ENCODE measurements at places on chromosomes 4 and X.
A peak's percentile ranks its signal among the peaks of the same experiment; 100 is the strongest.

DNA sequence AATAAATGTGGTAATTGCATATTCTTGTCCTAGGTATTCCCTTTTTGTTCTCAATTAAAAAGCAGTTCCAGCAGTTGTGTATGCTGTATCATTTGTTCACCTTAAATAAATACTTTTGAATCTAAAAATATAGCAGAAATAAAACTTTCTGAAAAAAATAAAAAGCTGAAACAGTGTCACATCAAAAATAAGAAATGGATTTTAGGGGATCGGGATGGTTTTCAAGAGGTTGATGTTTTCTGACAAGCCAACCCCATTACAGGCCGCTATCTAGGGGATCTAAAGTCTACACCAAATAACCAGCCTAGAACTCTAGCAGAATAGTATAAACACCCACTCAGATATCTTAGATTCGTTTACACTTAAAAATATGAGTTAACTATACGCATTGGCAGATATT, 95.4 kb upstream of the MAML3 start:
- no peaks in the 10 kb centered on the region for H3K36me3 ChIP-seq
- DNase-seq = no peak
- H3K27ac ChIP-seq = no peak overlapping the region
- peaks cover 4% of the 10 kb centered on the region for H3K4me1 ChIP-seq
- no peaks in the 10 kb centered on the region for H3K27me3 ChIP-seq

GRCh38 chrX:74670028-74670427, 55.6 kb upstream of the RLIM start:
- H3K36me3 ChIP-seq = no peaks in the 10 kb centered on the region
- H3K4me3 ChIP-seq = no peak overlapping the region
- no peaks in the 10 kb centered on the region for H3K4me1 ChIP-seq
- no peaks in the 10 kb centered on the region for H3K27me3 ChIP-seq
- no peak overlapping the region for H3K27ac ChIP-seq
- no peak for DNase-seq

DNA sequence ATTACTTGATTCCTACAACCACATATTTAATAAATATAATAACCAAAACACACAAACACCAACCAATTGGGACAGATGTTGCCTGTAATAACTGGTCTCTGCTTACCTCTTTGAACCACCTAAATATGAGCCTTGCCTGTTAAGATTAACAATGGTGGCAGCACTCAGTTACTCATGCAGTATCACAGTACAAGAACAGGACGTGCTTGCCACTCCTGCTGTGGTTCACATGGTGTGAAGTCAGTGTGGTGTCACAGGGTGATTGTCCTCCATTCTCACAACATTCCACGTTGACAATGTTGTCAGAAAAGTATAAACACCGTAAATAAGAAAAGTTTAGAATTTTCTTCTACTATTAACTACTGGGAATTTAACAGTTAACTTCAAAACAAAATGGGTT, 365.0 kb downstream of the PPP3CA start:
- no peaks in the 10 kb centered on the region for H3K27me3 ChIP-seq
- no peaks in the 10 kb centered on the region for H3K36me3 ChIP-seq
- no peaks in the 10 kb centered on the region for H3K4me1 ChIP-seq
- H3K27ac ChIP-seq = no peak overlapping the region
- H3K4me3 ChIP-seq = no peak overlapping the region

DNA sequence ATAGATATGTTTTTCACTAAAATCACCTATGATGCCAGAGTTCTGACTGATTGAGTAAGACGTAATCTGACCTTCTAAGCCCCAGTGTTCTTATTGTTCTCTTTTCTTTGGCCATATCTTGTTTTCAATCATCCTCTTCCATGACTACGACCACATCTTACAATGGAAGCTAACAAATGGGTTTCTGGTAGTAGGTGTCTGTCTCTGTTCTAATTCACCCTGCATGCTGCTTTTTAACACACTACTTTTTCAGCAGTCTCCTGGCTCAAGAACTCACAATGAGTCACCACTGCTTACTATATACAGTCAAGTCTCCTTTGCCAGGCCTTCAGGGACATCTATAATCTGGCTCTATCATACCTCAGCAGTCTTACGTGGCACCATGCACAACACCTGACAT, 146.1 kb downstream of the NEXMIF start:
- H3K36me3 ChIP-seq = no peaks in the 10 kb centered on the region
- no peaks in the 10 kb centered on the region for H3K4me1 ChIP-seq
- H3K27me3 ChIP-seq = no peaks in the 10 kb centered on the region
- no peak overlapping the region for H3K27ac ChIP-seq

DNA sequence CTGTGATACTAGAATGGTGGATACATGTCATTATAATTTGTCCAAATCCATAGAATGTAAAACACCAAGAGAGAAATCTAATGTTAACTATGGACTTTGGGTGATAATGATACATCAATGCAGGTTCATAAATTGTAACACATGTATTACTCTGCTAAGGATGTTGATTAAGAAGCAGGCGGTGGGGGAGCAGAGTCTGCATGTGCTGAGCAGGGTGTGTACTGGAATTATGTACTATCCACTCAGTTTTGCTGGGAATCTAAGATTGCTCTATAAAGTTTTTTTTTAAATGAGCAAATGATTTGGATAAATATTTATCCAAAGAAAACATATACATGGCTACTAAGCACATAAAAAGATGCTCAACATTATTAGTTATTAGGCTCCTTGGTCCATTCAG, 15.0 kb upstream of the MANBA start:
- H3K4me3 ChIP-seq = no peak overlapping the region
- H3K27me3 ChIP-seq = no peaks in the 10 kb centered on the region
- H3K27ac ChIP-seq = no peak overlapping the region
- no peaks in the 10 kb centered on the region for H3K36me3 ChIP-seq

DNA sequence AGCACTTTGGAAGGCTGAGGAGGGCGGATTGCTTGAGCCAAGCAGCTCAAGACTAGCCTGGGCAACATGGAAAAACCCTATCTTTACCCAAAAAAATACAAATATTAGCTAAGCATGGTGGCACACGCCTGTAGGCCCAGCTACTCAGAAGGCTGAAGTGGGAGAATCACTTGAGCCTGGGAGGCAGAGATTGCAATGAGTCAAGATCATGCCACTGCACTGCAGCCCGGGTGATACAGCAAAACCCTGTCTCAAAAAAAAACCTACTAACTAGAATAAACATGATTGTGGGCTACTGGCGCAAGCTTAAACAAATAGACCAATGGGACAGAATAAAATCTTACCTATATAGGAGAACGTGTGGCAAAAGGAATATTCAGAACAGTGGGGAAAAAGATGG, 7.3 kb downstream of the CDKL2 start:
- no peaks in the 10 kb centered on the region for H3K4me1 ChIP-seq
- no peak overlapping the region for H3K4me3 ChIP-seq
- no peaks in the 10 kb centered on the region for H3K27me3 ChIP-seq

DNA sequence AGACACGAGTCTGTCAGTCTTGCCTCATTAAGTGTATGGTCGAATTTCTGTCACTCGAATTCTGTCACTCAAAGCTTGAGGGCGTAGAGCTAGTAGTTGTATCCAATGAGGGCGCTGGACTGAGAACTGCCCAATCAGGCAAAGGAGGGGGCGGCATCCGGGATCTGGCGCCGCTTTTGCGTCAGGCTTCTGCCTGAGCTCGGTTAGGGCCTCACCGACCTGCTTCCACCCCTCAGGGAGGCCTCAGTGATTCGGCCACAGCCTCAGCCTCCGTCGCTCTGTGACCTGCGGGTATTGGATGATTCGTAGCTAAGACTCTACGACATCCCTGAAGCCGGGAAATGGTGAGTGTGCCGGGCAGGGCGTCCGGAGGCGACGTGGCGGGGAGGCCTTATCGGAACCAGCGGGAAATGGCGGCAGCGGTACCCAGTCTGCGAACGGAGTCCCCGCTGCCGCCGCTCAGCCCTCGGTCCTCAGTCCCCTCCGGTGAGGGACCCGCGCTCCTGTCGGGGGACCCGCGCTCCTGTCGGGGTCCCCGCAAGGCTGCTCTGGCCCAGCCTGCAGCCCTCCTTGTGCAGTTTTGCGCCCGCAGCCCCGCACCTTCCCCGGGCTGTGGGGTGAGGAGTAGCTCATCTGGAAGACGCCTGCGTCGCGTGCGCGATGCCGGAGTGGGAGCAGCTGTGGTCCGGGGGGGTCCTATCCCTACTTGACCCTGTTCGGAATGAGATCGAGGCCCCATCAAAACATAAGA, 88.3 kb downstream of the ZNF718 start:
- H3K36me3 ChIP-seq = no peaks in the 10 kb centered on the region
- H3K27ac ChIP-seq = peak overlapping the region; percentile 90
- H3K4me1 ChIP-seq = no peaks in the 10 kb centered on the region
- peak; percentile 92 for DNase-seq
- H3K27me3 ChIP-seq = no peaks in the 10 kb centered on the region
- H3K4me3 ChIP-seq = peak overlapping the region; percentile 68

- H3K4me1 ChIP-seq = no peaks in the 10 kb centered on the region
- no peak overlapping the region for H3K27ac ChIP-seq
- no peaks in the 10 kb centered on the region for H3K36me3 ChIP-seq
- H3K4me3 ChIP-seq = no peak overlapping the region
Measured at GRCh38 chrX:34631479-34632220, 25.4 kb downstream of the TMEM47 start.

GRCh38 chr4:1080961-1081688, 32.2 kb downstream of the RNF212 start:
- H3K4me1 ChIP-seq = no peaks in the 10 kb centered on the region
- no peak overlapping the region for H3K27ac ChIP-seq
- DNase-seq = peak; percentile 72
- H3K27me3 ChIP-seq = peaks cover 2% of the 10 kb centered on the region
- H3K36me3 ChIP-seq = no peaks in the 10 kb centered on the region

DNA sequence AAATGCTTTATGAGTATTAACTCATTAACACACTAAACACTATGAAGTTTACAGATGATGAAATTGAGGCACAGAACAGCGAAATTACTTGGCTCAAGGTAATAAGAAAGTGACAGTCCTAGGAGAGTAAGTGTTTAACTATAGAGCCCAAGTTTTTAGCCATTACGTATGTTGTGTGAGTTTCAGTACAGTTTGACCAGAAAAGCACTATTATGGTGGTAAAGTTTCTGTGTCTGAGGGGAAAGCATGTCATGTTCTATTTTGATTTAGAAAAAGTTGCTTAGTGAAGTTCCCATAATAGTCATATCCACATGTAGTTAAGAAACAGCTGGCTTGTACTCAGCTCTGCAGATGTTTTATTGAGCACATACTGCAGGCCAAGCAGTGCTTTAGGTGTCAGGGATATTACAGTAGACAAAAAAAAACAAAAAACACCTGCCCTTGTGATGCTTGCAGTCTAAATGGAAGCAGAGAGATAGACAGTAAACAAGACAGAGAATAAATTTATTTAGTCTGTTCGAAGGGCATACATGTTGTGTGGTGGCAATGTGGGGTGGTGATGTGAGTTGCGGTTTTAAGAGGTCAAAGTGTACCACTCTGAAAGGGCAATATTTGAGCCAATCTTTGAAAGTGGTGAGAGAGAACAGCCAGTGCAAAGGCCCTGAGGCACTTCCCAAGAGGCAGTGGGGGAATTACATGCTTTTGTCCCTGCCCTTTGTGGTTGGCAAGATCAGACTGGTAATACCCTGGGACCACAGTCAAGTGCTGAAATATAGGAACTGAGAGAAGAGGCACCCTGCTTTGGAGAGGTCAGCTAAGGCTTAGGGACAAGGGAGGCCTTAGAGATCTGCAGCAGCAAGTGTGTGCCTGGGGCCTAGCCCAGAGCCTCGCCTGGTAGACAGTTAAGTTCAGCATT, 6.2 kb downstream of the TMEM131L start:
- no peaks in the 10 kb centered on the region for H3K36me3 ChIP-seq
- no peaks in the 10 kb centered on the region for H3K4me1 ChIP-seq
- no peaks in the 10 kb centered on the region for H3K27me3 ChIP-seq
- no peak for DNase-seq
- no peak overlapping the region for H3K4me3 ChIP-seq
- H3K27ac ChIP-seq = no peak overlapping the region

- DNase-seq = no peak
- H3K27me3 ChIP-seq = no peaks in the 10 kb centered on the region
- no peak overlapping the region for H3K27ac ChIP-seq
Measured at GRCh38 chr4:42070463-42070862, 80.1 kb downstream of the SLC30A9 start.

GRCh38 chrX:2521927-2522386, 21.2 kb upstream of the DHRSX start:
- no peak overlapping the region for H3K4me3 ChIP-seq
- no peaks in the 10 kb centered on the region for H3K36me3 ChIP-seq
- H3K27me3 ChIP-seq = no peaks in the 10 kb centered on the region
- no peak for DNase-seq
- no peaks in the 10 kb centered on the region for H3K4me1 ChIP-seq

Data from fibroblast of lung (primary cell).